Esophagus mucosa (tissue), 1 donor: ENCODE measurements at places on chromosomes 6 and 20.

GRCh38 chr20:9877932-9878495 lies 39.1 kb upstream of the PAK5 start:
- ATAC-seq: no peak

GRCh38 chr6:146123616-146124015 lies 94.8 kb downstream of the GRM1 start:
- no peak for ATAC-seq

- peak; percentile 99 for ATAC-seq
These were observed 17.4 kb upstream of the PLCB4 start for GRCh38 chr20:9051508-9051907.

DNA sequence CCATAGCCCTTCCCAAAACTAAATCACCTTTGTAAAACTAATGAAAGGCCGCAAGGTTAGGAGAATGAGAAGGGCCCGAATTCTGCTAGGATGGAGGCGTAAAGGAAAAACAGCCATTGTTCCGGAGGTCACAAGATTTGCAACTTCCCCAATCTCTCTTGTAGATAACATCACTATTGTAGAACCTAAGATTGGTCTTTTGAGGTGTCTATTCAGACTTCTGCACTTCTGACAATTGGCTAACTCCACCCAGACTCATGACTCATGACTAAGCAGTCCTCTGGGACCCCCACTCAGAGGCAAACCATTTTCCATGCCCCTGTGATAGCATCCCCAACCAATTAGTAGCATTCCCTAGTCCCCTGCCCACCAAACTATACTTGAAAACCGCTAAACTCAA lies 210.5 kb upstream of the SHLD1 start:
- no peak for ATAC-seq

DNA sequence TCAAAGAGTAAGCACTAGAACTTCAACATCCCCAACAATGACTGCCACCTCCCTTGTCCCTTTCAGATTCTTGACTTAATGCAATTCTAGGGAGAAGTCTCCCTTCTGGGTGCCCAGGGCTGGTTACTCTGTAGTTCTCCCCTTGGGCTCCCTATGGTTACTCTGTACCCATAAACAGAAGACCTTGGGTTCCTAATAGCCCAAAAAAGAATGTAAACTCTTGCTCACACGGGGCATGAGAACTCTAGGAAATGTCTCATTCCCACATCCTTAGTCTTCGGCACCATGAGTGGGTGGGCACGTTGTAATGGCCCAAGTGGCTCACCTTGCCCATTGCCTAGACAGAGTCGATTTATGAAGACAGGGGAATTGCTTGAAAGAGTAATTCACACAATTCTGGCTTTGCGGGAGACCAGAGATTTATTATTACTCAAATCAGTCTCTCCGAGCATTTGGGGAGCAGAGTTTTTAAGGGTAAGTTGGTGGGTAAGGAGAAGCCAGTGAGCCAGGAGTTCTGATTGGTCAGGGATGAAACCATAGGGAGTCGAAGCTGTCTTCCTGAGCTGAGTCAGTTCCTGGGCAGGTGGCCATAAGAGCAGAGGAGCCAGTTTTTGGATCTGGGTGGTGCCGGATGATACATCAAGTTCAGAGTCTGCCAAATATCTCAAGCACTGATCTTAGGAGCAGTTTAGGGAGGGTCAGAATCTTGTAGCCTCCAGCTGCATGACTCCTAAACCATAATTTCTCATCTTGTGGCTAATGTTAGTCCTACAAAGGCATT lies 61.2 kb upstream of the SIRPG start:
- peak; percentile 98 for ATAC-seq
